Stimulated activated naive CD4-positive, alpha-beta T cell (primary cell): ENCODE measurements at places on chromosomes 6 and 20.

- no peak for DNase-seq
Observed at GRCh38 chr6:43579171-43579570, 3.2 kb downstream of the POLH start.

DNA sequence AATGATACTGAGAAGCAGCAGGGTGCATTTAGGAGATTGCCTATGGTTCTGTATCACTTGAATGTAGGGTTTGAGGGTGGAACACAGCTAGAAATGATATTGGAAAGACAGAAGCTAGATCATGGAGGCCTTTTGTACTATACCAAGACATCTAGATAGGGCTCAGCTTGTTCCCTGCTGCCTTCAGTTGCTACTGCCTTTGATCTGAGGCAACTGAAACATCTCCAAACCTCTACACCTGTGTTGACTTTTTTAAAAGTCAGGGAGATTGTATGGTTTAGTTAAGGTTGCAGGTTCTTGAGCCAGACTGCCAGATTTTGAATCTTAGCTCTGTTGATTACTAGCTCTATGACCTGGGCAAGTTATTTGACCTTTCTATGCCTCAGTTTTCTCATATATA lies 12.7 kb downstream of the BLTP3A start:
- DNase-seq: no peak

- no peak for DNase-seq
Observed at GRCh38 chr20:3156811-3157619, 2.6 kb downstream of the FASTKD5 start.

DNA sequence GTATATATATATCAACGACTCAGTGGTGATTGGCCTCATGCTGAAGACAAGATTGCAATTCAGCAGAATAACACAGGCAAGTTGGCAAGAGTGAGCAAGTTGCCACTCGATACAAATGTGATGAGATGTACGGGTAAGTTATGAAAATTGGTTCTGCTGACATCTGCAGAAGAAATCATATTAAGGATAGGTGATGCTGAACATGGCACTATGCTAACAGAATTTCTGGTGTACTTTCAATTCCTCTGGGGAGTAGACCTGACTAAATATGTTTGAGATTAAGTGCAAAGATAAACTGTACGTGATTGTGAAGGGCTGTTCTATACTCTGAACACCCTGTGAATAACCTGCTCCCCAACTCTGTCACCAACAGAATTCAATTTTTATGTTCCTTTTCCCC lies 758.2 kb downstream of the TBC1D32 start:
- no peak for DNase-seq

GRCh38 chr6:99467509-99468106 lies 42.5 kb upstream of the PNISR start:
- DNase-seq: peak; percentile 20

DNA sequence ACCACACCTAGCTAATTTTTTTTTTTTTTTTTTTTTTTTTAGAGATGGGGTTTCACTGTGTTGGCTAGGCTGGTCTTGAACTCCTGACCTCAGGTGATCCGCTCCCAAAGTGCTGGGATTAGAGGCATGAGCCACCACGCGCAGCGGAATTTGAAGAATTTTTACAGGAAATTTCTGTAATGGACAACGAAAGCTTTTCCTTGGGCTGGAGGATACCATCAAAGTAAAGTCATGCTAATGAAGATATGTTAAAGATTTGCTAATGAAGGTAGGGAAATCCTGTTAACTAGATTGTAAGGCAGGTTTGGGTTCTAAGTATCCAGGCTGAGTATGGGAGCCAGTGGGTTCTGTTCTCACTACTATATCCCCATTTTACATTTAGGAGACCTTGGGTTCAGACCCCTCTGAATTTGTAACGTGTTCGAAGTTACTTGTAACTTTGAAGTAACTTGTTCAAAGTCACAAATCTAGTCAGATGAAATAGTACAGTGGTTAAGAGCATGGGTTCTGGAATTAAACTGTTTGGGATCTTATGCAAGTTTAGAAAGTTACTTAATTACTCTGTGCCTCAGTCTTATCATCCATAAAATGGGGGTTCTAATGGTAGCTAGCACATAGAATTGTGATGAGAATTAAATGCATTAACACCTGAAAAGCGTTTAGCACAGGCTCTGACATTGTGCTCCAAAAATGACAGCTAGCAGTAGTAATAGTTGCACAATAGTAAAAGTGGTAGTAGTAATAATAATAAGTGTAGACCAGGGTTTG lies 123.4 kb upstream of the GPR6 start:
- DNase-seq: no peak

DNA sequence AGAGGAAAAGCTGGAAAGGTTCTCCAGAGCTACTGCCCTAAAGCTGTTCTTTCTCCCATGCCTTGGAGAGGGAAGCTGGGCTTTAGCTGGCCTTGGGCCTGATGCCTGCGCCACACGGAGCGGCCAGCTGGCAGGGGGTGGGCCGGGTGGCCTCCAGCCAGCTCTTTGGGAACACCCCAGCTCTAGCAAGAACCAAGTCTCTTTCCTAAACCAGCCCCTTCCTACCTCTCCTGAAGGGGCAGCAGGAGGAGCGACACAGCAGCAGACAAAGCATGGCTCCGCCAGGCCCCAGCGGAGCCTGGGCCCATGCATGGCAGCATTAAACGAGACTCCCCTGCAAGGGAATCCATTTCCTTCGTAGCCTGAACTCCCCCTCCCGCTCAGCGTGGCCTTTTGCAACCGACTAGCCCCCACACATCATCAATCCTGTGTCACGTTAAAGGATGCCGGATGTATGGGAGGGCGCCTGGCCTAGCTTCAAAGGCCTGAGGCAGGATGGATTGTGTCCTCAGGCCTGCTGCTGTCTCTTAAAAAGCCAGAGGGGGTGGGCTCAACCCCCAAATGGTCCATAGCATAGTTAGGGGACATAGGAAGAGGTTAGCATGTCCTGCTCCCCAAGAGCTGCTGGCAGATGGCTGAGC lies 14.0 kb downstream of the MRPS18A start:
- DNase-seq: no peak

DNA sequence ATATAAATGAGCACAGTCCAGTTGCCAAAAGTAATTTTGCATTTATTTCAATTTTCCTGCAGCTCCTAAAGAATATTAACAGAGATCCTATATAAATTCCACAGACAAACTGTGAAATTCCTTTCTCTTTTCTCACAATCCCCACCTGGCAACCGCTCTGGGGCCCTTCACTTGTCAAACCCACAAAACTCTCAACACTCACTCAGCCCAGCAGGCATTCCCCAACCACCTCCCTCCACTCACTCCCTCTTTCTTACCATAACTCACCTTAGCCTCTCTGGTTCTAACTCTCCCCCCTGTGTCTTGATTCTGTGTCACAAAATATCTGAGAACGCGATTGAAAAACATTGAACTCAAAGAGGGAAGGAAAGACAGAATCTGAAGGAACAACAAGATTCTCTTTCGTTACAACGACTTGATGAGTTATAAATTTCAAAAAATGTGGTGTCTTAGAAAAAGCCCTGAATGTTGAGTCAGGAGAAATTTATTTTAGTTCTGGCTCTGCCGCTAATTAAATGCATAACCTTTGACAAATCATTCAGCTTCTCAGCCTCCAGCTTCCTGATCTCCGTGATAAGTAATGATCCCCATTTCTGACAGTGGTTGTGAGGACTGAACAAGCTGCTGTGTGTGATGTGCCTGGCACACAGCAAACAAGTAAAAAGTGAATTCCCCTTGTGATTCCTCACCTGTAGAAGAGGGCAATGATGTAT lies 87.9 kb downstream of the UNC5CL start:
- no peak for DNase-seq

DNA sequence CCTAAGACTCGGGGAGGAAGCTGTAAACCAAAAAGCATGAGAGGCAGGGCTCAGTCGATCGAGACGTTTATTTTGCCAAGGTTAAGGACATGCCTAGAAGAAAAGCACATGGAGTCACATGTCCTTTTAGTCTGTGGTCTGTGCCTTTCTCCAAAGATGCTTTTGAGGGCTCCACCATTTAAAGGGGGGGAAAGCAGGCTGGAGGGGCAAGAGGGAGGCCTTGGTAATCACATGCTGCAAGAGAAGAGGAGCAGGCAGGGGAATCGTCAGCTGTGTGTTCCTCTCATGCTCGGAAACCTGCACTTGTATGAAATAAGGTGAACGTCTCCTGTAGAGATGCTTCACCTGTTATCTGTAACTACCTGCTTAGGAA lies 9.1 kb upstream of the YTHDF1 start:
- DNase-seq: no peak

DNA sequence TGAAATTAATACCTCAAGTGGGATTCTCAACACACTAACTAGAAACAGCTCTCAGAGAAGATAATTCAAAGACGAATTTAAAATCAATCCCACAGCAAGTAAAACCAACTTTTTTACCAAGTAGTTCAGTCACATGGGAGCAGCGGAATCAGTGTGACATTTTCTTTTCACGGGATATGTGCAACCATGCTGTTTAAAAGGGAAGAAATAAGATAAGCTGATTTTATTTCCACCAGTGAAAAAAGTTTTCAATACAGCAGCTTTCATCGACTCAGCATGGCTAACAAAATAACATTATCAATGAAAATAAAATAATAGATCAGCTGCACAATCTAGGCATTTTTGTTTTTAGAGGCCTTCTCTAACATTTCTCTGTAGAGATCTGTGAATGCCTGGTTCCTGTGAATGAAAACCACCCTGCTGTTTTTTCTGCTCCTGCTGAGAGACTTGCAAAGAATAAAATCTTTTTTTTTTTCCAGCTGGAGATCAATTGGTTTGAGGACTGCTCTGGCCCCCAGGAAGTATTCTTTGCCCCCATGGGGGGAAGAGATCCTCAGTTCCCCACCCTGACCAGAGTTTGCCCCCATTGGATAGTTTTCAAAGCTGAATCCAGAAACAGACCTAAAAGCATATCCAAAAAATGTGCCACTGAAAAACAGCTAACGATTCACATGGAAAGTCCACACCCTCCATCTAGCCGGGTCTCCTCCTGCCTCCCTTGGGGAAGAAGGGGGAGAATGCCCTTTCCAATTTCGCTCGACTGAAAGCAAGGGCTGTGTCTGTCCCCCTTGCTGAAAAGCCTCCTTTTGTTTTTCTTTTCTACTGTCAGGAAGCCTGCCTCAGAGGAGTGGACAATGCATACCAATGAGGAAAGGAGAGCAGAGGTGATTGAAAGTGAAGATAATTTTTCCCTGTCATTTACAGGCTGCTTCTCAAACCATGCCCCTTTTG lies 317.6 kb downstream of the PRKN start:
- DNase-seq: no peak

DNA sequence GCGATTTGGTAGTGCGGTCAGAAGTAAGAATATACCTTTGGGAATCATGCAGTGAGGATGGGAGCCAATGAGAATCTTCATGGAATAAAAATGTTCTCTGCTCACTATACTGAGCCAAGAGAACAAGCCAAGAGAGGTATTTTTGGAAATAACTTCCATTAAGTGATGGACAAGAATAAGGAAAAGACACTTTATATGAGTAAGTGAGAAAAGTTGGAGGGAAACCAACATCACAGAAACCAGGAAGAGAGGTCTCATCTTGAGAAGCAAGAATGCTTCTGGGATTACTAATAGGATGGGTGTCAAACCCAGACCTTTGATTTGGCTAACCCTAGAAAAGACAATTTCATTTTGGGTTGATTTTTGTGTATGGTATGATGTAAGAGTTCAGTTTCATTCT lies 181.2 kb upstream of the JAG1 start:
- DNase-seq: no peak

GRCh38 chr20:44648068-44648467 lies 3.4 kb downstream of the ADA start:
- DNase-seq: no peak

DNA sequence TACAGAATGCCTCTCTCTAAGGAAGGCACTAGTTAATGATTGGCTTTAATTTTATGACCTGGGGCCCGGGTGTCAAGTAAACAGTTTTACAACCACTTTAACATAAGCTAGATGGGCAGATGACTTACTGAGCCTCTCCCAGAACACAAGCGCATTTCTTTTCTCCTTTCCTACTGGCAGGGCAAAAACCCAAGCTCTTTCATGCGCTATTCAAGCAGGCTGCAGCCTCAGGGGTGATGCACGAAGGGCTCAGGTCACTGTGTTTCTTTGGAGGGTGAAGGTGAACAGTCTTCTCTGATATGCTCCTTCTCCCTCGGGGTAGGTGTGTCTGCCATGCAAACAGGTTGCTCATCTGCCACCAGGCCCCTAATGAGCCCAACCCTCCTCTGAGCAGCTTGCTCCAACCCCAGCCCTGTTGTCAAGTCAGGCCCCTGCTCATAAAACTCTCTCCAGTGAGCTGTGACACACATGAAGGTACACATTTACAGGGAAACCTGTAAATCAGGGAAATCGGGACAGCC lies 73.5 kb upstream of the CDH4 start:
- DNase-seq: no peak

DNA sequence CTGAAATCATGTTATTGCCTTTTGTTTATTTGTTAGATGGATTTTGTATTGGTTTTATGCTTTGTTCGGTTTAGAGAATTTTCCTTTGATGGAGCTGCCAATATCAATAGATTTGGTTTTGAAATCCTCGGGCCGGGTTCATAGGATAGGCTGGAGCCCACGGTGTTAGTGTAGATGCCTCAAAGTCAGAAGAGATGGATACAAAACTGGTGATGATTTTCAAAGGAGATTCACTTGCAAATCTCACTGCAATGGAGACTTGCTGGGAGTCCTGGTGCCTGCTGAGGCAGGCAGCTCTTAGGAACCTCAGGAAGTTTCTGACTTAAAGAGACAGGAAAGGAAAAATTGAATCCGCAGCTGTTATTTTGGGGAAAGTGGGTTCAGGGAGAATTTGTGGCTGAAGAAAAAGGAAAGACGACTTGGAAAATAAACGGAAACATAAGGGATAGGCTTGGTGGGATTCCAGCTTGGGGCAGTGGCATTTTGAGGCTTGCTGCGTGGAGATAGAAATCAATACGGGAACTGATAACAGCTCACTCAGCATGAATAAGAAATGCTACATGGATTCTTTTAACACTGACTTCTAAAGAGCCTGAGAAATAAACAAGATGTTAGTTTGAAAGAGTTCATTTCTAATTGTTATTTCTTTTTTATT lies 241.6 kb downstream of the PHACTR1 start:
- no peak for DNase-seq

GRCh38 chr20:36585410-36586125 lies 12.2 kb downstream of the TGIF2 start:
- DNase-seq: no peak
